ENCODE measurements at places on chromosomes 13 and 19.

DNA sequence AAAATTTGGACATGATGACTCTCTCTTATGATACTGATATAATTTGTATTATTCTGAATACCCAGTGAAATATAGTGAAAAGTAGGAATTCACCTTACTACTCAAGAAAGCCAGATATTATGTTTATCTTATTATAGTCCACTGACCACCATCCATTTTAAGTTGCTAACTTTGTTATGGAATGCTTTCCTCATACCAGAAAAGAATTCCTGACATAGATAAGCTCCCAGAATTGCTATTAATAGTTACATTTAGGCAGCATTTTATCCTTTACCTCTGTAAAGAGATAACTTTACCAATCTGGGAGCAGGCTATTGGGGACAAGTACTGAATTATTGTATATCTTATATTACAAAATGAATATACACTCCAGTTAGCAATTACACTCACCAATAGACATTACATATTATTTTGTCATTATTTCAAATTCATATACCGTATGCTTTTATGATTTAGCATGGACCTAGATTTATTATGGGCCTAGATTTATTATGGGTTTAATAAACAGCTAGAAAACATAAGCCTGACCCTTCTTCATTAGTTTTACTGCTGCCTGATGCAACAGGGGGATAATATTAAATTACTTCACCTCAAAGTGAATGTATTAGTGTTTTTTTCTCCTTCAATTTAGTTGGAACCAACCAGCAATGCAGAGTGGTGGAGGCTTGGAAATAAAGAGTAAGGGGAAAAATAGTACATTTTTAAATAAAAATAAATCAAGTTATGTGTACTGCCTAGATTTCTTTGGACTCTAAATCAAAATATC, 1886.1 kb downstream of the PCDH9 start:
- DNase-seq: no peak

- DNase-seq: no peak
These were observed 383.4 kb downstream of the LMO7 start for GRCh38 chr13:76019421-76020044.

- DNase-seq: peak; percentile 35
These were observed at the start of gene B3GLCT for GRCh38 chr13:31199849-31200636. Gene B3GLCT, plus strand, starts transcription at chr13:31199975. Its CDS starts 110 bp downstream, at chr13:31200085.

- no peak for DNase-seq
These were observed 1431.0 kb upstream of the SPRY2 start for GRCh38 chr13:81771951-81772350.

- DNase-seq: no peak
These were observed at the start of gene FBN3 for GRCh38 chr19:8149261-8150094. Gene FBN3, minus strand, starts transcription at chr19:8149592. Its CDS starts 2,112 bp downstream, at chr19:8147480.

DNA sequence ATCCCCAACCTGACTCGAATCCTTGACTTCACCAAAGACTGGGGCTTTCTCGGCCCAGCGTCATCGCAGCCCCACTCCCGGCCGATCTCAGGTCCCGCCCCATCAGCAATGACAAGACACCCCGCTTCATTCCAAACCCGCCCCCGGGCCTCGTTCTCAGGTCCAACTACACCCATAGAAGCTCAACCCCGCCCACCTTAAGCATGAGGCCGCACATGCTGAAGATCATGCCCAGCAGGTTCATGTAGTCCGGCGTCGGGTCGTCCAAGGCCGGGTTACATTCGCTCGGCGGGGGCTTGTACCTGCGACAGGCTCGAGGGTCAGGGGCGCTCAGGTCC, 2.3 kb downstream of the WDR83 start:
- DNase-seq: no peak

DNA sequence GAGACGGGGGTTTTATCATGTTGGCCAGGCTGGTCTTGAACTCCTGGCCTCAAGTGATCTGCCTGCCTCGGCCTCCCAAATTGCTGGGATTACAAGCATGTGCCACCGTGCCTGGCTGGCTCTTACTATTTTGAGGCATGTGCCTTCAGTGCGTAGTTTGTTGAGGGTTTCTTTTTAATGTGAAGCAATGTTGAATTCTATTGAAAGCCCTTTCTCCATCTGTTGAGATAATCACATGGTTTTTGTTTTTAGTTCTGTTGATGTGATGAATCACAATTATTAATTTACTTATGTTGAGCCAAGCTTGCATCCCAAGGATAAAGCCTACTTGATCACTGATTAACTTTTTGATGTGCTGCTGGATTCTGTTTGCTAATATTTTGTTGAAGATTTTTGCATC, 290.9 kb downstream of the KCNRG start:
- DNase-seq: no peak

DNA sequence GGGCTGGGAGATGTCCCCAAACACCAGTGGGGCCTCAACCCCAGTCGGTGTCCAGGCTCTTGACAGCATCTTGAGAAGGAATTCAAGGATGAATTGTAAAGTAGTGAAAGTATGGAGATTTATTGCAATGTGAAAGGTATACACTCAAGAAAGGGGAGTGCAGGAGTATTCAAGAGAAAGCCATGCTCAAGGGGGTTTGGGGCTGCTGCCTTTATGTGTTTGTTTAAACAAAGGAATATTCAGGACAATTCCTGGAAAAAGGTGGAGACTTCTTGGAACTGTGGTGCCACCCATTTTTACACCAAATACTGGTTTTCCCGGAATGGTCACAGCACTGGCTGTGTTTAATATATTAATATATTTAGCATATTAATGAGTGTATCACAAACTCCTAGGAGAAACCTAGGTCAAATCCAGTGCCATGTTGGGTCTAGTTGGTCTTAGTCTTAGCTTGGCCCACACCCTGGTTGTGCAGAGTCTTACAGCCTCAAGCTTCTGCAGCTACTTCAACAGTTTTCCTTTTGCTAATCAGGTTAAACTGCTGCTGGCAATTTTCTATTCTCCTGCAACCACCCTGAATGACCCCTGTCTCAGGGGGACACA, 138.5 kb upstream of the TMTC4 start:
- no peak for DNase-seq

Data from NCI-H2107 (cell line).